ENCODE measurements at places on chromosomes 7 and 10.

- DNase-seq = peak; percentile 73
These were observed 1.0 kb downstream of the SYPL1 start for GRCh38 chr7:106110885-106111654.

- DNase-seq = peak; percentile 25
These were observed 88.9 kb downstream of the CABCOCO1 start for GRCh38 chr10:61751599-61751998.

DNA sequence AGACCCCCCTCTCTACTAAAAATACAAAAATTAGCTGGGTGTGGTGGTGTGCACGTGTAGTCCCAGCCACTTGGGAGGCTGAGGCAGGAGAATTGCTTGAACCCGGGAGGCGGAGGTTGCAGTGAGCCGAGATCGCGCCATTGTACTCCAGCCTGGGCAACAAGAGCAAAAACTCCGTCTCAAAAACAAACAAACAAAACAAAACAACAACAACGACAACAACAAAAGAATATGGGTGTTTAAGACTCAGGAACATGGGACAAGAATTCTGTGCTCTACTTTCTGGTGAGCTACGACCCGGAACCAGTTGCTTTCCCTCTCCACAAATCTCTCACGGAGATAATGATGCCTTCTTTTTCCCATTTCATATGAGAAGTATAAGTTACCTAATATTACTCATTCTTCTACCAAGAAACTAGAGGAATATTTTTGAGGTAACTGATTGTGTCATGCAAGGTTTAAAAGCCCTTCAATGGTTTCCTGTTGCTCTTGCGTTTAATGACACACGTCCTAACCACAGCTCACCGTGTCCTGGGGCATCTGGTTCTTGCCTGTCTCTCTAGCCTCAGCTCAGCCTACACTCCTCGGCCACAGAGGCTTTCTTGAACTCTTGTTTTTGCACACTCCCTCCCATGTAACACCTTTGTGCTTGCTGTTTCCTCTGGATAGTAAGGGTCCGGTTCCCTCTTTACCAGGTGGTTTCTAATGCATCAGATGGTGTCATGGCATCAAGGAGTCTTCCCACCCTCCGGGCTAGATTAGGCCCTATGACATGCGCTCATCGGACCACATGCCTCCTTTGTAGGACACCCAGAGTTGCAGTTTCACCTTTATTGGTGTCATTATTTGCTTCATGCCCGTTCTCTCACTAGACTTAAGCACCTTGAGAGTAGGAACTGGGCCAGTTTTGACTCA is 67.5 kb downstream of the PFKFB3 start:
- no peak for DNase-seq

GRCh38 chr7:140051820-140052219 is 10.9 kb downstream of the PARP12 start:
- DNase-seq = no peak

DNA sequence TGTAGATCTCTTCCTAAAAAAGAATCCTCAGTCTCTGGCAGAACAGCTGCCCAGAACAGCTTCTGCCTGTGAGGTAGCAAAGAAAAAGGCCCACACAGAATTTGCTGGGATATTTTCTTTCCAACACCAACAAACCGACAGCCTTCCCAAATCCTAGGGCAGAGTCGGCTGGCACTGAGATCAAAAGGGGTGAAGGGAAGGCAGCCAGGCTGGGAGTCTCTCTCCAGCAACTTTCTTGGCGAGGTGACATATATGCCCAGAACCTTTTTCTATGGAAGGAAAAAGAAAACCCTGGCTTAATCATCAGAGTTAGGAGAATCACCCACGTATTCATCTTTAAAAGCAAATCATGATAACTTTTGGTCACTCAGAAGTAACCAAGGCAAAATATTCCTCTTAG is 279.6 kb downstream of the DNAJB6 start:
- no peak for DNase-seq

GRCh38 chr7:128031901-128032604 is 816 bp upstream of the LRRC4 start:
- no peak for DNase-seq

DNA sequence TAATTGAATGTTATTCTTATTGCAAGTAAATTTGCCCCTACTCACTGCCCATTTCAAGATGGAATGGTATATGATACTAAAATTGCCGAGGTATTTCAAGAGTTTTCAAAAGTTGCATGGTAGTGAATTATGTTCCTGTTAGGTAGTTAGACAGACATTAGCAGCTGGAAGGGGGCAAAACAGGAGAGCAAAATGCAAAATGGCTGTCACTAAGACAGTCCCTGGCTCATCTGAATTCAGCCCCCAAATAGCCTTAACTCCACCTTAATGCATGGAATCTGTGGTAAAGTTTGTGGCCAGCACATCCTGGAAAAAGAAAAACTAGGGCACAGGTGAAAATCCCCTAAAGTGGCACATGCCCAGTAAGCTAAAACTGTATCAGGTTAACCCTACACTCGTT is 894.9 kb downstream of the NXPH1 start:
- no peak for DNase-seq

- DNase-seq = no peak
These were observed 12.0 kb downstream of the JCAD start for GRCh38 chr10:30047430-30047829.

GRCh38 chr7:131511774-131512535 is 44.5 kb downstream of the PODXL start:
- DNase-seq = no peak

- DNase-seq = no peak
These were observed 55.2 kb upstream of the GDF10 start for GRCh38 chr10:47244560-47245500.

DNA sequence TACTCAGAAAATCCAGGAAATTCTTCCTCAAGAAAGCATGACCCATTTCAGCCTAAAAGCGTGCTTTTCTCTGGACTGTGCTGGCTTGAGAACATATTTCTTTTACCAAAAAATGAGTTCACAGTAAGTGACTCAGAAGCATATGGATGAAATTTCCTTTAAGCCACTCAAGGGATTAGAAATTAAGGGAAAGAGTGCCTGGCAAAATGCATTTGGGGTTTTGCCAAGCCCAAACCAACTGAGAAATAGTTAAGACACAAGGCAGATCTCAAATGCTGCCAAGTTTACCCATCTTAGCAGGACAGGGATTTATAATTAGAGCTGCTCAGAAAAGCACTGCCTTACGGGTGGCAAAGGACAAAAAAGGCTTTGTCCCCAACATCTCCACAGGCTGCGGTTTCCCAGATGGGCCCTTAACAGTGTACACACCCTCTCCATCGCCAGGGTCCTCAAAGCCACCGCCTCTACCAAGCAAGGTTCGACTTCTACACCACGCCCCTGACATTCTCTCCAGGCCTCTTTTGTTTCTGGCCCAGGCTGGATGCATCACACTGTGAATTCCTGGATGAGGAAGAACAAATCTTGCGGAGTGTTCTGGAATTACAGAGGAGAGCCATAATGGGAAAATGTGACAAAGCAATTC is 30.1 kb upstream of the CDHR3 start:
- DNase-seq = no peak

DNA sequence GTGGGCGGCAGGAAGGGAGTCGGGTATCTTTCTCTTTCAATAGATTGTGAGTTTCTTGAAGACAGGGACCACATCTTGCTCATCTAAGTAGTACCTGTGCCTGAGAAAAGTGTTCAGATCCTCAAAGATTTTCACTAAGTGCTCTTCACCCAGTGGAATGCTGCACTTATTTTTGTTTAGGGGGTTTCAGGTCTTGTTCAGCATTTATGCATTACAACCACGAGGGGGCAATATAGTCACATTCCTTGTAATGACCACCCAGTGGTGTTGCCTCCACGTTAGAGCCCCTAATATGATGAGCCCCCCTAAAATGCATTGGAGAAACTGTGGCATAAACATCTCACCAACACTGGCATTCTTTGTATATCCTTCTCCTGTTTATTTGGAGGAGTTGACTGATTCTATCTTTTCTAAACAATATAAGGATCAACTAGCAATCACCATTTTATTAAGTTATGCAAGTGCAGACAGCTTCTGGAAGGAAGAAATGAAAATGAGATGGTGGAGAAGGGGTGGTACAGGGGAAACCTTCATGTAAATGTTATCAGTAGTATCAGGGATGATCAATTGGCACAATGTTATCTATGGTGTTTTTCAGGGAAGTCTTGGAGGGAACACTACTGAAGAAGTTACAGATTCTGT is 3.1 kb upstream of the PAPSS2 start:
- DNase-seq = peak; percentile 77

DNA sequence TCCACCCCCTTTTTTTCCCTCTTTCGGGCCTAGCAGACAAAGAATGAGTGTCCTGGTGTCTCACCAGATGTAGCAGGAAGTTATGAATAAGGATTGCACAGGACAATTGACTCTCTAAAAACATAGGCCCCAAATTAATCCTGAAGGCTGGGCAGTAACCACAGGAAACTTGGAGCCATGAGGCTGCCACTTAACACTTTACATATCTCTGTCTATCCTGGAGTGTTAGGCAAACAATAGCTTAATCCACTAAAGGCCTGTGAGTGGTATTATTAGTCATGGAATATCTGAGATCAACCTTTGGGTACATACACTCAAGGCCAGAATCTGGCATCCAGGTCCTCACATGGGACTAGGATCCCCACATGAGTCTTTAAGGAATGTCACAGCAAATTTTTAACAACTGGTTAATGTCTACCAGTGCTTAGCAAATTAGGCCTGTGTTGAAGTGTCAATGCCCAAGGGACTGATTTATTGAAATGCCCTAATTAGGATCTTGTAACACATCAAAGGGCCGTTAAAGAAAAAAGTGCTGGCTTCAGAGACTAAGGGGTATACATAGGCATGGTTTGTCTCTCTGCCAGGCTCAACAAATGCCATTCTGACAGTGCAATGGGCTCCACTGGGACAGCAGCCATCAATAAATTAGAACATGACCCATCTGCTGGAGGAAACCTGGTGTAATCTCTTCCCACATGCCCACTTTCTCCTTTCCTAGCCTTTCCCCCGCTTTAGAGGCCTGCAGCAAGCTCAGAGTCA is 196.7 kb upstream of the TBX20 start:
- no peak for DNase-seq

GRCh38 chr10:14611968-14612693 is 162.6 kb downstream of the FAM107B start:
- DNase-seq = no peak

GRCh38 chr10:69829775-69830174 is 28.1 kb downstream of the COL13A1 start:
- DNase-seq = no peak

DNA sequence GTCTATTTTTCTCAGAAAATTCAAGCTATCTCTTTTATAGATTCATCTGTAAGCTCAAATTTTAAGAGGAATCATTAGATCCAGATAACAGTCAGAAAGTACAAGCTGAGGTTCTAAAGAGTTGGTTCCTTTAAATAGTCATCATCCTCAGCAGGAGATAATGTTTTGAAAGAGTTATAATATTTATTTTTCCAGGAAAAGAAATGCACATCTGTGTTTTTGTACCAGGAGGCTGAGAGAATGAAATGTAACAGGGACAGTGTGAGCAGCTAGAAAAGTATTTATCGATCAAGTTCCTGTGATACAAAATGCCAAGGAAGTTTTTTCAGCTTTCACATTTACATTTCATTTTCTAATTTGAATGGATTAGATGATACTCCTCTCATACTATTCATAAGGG is 120.2 kb upstream of the LRRTM3 start:
- no peak for DNase-seq

DNA sequence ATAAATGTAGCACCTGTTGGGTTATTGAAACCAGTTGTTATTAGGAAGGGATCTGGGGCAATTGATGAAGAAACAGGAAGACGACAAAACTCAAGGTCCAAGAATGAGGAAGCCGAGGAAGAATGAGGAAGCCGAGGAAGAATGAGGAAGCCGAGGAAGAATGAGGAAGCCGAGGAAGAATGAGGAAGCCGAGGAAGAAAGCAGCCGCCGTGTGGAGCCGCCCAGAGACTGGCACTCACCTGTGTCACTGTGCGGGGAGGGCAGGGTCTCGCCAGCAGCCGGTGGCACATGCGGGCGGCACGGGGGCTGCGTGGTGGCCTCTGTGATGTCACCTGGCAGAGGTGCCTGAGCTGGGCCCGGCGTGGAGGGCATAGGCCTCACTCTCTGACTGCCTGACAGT is 71.1 kb upstream of the CFAP46 start:
- DNase-seq = no peak

DNA sequence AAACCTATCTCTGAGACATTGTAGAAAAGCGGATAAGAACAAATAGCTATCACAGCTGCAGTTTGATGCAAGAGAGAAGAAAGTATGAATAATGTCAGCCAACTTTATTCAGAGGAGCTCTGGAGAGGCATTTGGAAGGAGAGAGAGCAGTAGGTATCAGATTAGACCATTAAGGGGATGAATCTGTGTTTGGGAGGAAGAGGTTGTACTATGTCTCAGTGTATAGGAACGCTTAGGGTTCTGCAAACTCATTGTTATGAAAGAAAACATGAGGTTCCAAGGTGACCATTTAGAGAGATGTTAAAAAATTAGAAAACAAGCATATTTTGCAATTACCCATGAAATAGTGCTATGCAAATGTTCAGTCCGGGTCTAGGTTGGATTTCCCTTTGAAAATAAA is 207.5 kb upstream of the GNAI1 start:
- DNase-seq = no peak

GRCh38 chr10:132335189-132336063 is 3.4 kb downstream of the LRRC27 start:
- peak; percentile 99 for DNase-seq
